GM03348 (cell line): ENCODE measurements at places on chromosomes 3 and 15.

DNA sequence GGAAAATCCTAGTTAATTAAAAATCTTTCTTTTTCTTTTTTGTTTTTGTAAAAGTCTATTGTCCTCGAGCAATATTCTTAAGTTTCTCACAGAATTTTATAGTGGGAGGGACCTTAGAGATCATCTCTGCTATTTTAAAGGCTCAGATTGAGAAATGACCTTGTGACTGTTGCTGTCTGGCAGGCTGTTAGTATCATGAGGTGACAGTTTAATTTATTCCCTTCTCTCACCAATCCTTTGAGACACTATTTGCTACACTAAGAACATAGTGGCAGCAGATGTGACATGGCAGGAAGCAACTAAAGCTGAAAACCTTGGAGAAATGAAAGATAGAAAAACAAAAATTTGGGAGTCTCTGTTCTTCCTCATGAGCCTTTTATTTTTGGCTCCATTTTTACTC, 24.9 kb downstream of the APPL1 start:
- no peak for DNase-seq

DNA sequence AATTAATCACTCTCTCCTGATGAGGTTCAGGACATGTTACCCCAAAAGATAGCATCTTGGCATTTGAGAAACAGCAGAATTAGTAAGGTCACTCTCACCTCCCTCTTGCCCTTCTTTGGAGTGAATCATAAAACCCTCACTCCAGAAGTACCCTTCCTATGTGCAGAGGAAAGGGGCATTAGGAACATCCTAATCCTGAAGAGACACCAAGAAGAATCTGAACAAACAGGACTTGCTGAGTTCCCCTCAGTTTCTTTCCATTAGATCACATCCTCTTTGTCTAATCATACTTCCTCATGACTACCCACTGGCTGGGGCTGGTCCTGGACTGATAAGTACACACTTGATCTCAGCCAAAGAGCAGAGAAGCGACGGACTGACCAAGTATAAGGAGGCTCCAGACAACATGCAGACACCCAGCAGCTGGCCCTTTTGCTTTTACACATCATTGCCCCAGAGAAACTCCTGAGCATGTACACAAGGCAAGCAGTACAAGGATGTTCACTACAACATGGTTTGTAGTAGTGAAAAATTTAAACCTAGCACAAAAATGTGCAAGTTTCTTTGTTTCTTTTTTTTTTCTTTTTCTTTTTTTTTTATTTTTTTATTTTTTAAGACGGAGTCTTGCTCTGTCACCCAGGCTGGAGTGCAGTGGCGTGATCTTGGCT, 15.0 kb upstream of the TM6SF1 start:
- peak; percentile 27 for DNase-seq

GRCh38 chr15:74375303-74375693, 7.9 kb upstream of the CYP11A1 start:
- peak; percentile 83 for DNase-seq

DNA sequence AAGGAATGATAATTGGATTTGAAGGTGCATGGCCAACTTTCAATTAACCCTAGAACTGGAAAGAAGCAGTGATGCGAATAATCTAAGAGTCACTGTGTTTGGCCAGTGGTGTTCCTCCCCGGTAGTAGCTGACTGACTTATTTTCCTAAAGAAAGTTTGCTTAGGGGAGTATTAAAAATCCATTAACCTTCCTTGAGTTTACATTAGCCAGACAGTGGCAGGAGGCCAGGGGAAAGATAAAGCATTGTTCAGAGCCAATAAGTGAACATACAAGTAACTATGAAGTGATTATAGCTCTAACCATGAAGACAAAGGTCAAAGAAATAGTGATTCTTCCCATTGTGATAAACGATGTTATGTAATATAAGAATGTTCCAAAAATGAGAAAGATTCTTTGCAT, 8.9 kb upstream of the TMEM202 start:
- DNase-seq = no peak

DNA sequence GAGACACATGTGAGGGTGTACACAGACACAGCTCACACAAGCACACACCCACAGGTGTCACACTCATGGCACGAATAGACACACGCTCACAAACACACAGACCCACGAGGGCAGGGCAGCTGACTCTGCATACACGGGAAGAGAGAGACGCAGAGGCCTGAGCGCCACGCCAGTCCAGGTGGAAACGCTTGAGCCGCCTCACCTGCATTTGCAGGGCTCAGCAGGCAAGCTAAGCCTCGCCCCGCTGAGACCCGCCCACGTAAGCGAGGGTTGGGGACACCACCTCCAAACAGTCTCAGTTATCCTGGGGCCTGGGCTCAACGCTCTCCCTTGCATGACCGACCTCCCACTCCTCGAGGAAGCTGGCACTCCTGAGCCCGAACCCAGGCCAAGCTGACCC, 73.2 kb downstream of the TLE3 start:
- DNase-seq = no peak

- no peak for DNase-seq
Measured at GRCh38 chr15:101045236-101045646, 126.1 kb downstream of the LRRK1 start.

DNA sequence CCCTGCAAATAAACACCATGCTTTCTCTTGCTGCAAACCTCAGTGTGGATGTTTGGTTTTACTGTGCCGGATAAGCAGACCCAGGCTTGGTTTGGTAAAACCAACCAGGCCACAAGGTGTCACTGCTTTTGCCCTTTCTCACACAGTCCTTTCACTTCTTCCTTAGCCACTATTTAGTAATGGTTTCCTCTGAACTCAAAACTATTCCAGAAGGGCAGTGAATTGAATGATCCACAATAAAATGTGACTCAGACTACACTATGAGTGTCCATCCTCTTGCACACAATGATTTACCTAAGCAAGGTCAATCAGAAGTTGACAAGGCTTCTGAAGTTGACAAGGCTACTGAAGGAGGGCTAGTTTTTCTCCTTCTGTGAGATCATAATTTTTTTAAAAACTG, 552.4 kb upstream of the CCDC54 start:
- DNase-seq = no peak

DNA sequence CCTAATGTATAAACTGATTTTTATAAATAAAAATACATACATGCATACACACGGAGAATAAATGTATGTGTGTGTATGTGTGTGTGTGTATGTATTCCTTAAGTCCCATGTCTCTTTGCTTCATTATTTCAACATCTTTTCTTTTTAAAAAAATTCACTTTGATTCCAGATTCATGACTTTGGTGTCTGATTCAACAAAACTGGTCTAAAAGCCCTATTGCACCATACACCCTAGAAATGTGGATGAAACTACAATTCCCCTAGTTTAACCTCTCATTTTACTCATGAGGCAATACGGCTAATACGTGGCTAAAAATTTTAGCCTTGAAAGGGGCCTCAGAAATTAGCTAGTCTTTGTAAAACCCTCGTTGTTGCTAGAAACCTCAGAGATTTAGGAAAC, 228.1 kb downstream of the ADAMTS9 start:
- peak; percentile 59 for DNase-seq

GRCh38 chr3:36701249-36701572, 63.1 kb downstream of the DCLK3 start:
- DNase-seq = no peak

DNA sequence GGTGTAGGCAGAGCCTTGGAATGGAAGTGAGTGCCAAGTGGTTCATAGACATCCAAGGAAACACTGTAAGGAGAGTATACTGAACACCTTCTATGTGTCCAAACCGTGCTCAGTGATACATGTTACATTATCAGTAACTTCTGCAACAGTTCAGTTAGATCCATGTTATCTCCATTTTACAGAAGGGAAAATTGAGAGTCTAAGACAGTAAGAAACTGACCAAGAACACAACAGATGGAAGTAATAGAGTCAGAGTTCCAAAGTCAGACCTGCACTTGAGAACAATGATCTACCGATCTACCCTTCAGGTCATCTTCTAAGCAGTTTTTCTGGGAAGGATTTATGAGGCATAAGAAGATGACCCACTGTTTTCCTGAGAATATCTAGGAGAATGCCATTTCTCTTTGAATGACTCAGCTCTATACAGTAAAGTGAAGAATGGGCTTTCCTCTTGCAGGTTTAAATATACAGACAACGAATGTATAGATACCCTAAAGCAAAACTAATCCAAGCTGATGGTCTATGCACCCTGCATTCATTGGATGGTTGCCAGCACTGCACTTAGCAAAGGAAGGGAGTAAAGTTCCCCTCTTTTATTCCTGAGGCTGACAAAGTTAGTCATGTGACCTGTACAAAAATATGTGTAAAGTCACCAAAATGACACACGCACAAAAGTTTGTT, 604.1 kb upstream of the MDFIC2 start:
- DNase-seq = no peak

GRCh38 chr3:141405025-141405424, 36.7 kb downstream of the ZBTB38 start:
- DNase-seq = peak; percentile 40

DNA sequence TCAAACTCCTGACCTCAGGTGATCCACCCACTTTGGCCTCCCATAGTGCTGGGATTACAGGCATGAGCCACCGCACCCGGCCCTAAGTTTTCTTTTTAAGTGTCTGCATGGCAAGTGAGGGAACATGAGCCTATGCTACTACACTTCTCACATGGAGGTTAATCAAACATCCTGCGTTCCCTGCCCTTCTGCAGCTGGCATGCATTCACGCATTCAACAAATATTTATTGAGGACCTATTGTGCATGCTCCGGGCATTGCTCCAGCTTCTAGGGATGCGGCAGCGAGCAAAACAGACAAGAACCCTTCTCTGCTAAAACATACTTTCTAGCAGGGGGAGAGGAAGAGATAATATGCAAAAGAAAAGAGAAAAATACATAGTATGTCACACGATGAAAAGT, 42.6 kb upstream of the ACKR4 start:
- DNase-seq = peak; percentile 19
